Osteocyte (in vitro differentiated cells): ENCODE measurements at places on chromosomes 4 and X. TPM values are rescaled to one million over a fixed set of nuclear protein-coding genes. Genes with fewer than 3 reads are reported as not detected.

Gene PITX2
- total RNA-seq, result not detected in 2 replicates

Gene COL25A1
- 1.3 and 1.8 TPM in 2 replicates for total RNA-seq

Gene KCNE5
- total RNA-seq, result 0.24 and 0.70 TPM in 2 replicates

Gene GPAT3
- not detected in 2 replicates for total RNA-seq

Gene KLHL15
- 15.8 and 16.3 TPM in 2 replicates for total RNA-seq

Gene FOXO4
- total RNA-seq, result 17.1 and 23.3 TPM in 2 replicates

DNA sequence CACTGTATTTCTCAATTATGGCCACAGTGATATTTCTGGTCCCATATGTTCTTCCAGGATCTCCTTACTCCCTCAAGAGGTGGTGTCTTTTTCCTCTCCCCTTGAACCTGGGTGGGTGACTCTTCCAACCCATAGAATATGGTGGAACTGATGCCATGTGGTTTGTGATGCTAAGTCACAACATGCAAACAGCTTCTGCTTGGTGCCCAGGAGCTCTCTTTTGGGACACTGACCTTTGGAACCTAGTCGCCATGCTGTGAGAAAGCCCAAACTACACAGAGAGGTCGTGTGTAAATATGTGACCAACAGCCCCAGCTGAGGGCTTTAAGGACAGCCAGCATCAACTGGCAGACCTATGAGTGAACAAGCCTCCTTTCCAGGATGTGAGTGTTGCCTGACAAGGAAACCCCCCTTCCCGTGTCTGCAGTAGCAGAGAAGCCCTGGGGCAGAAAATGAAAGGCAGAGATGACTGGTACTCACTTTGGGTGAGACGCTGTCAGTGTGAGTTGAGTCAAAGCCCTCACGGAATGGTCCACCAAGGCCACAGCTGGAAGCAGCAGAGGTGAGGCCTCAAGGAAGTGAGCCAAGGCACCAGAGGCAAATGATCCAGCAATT is 223.4 kb downstream of the BCOR start:
- H3K4me1 ChIP-seq, result peaks cover 8% of the 10 kb centered on the region
- H3K4me3 ChIP-seq, result no peak overlapping the region
- no peak overlapping the region for H3K27ac ChIP-seq
- no peaks in the 10 kb centered on the region for H3K27me3 ChIP-seq
- DNase-seq, result no peak
- H3K36me3 ChIP-seq, result no peaks in the 10 kb centered on the region

GRCh38 chr4:6953751-6954380 is 44.2 kb downstream of the TBC1D14 start:
- H3K27me3 ChIP-seq, result no peaks in the 10 kb centered on the region
- H3K4me1 ChIP-seq, result peaks cover 37% of the 10 kb centered on the region
- DNase-seq, result no peak
- H3K4me3 ChIP-seq, result no peak overlapping the region

GRCh38 chr4:76905521-76905920 is 7.6 kb upstream of the SOWAHB start:
- DNase-seq, result no peak
- H3K27ac ChIP-seq, result peak overlapping the region; percentile 74
- H3K4me3 ChIP-seq, result no peak overlapping the region
- H3K36me3 ChIP-seq, result peaks cover 1% of the 10 kb centered on the region
- peaks cover 11% of the 10 kb centered on the region for H3K4me1 ChIP-seq

- no peak overlapping the region for H3K4me3 ChIP-seq
- H3K27ac ChIP-seq, result no peak overlapping the region
- no peaks in the 10 kb centered on the region for H3K27me3 ChIP-seq
Observed at GRCh38 chr4:123455360-123455759, 58.8 kb downstream of the SPRY1 start.

DNA sequence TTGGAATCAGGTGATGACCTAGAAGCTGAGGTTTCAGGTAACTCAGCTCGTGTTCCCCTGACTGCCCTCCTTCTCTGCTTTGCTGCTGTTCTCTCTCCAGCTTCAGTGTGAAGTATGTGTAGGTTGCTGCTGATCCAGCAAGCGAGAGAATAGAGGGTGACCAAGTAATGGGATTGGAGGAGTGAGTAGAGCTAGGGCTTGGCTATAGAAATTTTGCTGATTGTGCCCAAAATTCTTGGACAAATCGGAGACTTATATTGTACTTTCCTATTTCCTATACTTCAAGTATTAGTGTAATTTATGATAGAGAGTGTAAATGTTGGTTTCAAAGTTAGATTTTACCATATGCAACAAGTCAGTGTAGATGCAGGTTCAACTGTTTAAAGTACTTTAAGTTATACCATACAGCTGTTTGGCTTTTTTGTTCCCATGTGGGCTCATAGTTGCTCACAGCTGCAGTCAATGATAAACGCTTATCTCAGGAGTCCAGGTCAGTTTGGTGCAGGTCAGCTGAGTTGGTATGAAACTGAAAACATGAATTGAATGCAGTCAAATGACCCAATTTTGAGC is 48.0 kb downstream of the RAPGEF2 start:
- H3K27ac ChIP-seq, result no peak overlapping the region
- DNase-seq, result no peak
- no peaks in the 10 kb centered on the region for H3K36me3 ChIP-seq
- H3K4me3 ChIP-seq, result no peak overlapping the region
- no peaks in the 10 kb centered on the region for H3K27me3 ChIP-seq
- peaks cover 10% of the 10 kb centered on the region for H3K4me1 ChIP-seq

DNA sequence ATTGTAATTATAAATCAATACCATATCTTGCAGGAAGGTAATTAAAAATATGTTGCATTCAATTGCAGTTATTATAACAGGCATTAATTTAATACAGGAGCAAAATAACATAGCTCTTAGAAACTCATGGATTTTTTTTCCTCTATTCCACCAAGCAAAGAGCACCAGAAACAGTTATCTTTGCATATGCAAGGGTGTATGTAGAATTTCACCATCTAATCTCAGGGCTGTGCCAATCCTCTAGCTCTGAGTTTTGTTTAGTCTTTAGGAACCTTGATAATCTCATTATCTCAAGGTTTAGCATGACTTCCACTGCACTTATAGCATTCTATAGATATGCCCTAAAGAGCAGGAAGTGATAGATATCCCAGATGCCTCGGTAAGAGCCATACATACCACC is 197.5 kb downstream of the VEGFC start:
- H3K36me3 ChIP-seq, result peaks cover 1% of the 10 kb centered on the region
- H3K4me1 ChIP-seq, result no peaks in the 10 kb centered on the region
- peaks cover 10% of the 10 kb centered on the region for H3K27me3 ChIP-seq
- DNase-seq, result no peak

DNA sequence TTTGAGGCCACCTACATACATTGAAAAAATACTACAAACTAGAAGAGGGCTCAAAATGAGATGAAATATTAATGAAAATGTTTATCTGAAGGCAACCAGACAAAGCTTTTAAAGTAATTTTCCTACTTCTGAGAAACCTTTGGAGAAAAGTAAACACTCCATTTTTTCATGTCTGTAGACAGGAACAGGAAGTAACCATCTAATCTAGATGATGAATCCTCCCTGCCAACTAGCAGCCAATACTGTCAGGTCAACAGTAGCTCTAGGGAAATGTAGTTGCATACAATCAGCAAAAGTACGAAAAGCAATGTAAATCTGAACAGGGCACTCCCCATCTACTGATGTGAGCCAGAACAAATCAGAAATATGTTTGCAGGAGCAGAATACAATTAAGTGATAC is 49.0 kb downstream of the AMMECR1 start:
- H3K36me3 ChIP-seq, result peaks cover 2% of the 10 kb centered on the region
- no peak overlapping the region for H3K27ac ChIP-seq
- H3K4me3 ChIP-seq, result no peak overlapping the region
- no peaks in the 10 kb centered on the region for H3K27me3 ChIP-seq
- H3K4me1 ChIP-seq, result peaks cover 8% of the 10 kb centered on the region
- no peak for DNase-seq
